ENCODE measurements at places on chromosomes 3 and 15. TPM values are rescaled to one million over a fixed set of nuclear protein-coding genes. Genes with fewer than 3 reads are reported as not detected.

The TLR9 gene
- 0.22 TPM for total RNA-seq

The GREM1 gene
- 56.6 TPM for total RNA-seq

DNA sequence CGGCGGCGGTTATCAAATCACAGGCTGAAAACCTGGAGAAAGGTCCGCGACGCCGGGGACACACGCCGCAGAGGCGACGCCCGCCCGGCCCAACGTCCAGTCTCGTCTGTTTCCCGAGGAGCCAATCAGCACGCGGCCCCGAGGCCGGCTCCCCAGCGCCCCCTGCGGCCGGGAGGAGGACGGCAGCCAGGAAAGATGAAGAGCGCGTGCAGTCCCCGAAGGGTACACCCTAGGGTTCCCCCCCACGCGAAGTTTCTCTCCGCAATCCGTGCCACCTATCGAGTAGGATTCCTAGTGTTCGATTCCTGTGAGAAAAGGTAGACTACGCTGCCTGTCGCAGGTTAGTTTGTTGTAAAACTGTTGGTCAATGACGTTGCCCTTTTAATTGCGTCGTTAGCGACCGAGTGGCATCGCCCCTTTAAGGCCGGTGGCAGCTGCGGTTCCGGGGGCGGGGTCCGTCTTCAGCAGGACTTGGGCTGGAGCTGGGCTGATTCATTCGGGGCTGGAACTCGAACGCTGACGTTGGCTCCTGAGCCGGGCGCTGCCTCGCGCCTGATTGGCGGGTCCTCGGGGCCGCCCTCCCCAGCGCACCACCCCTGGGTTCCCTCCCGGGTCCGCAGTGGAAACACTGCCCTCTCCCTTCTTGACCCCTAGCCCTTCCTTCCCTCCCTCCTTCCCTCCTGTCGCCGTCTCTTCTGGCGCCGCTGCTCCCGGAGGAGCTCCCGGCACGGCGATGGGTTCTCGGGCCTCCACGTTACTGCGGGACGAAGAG lies at the start of the genes CHP1 and EXD1:
Gene CHP1, plus strand, starts transcription at position 619 of the 772 bp plus-strand sequence. Its CDS starts 115 bp downstream, at position 734.
Gene EXD1, minus strand, starts transcription at position 108 of the 772 bp plus-strand sequence. CDS start 4,182 bp downstream, outside the sequence.
- H3K4me3 ChIP-seq: peak within 1 kb of the TSS; percentile 93
- H3K27ac ChIP-seq: peak within 1 kb of the TSS; percentile 94
- peak; percentile 95 for DNase-seq
- H3K36me3 ChIP-seq: no peaks in the 10 kb centered on the region
- H3K27me3 ChIP-seq: peaks cover 4% of the 10 kb centered on the region

DNA sequence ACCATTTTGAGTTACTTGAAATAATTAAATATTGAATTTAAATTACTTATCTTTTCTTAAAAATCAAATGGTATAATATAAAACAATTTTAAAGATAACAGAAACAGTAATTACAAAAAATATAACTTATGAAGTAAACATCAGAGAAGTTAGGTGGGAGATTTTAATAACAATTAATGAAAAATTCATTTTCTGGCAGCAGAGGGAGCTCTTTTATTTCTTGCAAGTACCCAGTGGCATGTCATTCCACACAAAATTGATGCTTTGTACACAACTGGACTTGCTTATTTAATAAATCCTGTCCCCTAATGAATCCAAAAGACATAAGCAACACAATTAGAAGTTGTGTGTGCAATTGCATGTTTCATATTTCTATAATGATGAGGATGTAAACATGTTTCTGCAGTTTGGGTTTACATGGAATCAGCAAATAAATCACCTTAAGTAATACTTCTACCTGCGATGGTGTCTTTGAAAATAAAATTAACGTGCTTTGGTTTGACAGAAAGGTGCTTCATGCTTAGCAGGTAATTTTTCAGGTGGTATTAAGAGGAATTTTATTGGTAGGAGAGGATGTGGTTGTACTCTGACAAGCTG lies 861.3 kb downstream of the ZPLD1 start:
- DNase-seq: no peak
- H3K27me3 ChIP-seq: no peaks in the 10 kb centered on the region

- no peak for DNase-seq
- H3K36me3 ChIP-seq: no peaks in the 10 kb centered on the region
- no peak overlapping the region for H3K27ac ChIP-seq
These were observed 77.4 kb upstream of the SEC13 start for GRCh38 chr3:10398341-10398740.

DNA sequence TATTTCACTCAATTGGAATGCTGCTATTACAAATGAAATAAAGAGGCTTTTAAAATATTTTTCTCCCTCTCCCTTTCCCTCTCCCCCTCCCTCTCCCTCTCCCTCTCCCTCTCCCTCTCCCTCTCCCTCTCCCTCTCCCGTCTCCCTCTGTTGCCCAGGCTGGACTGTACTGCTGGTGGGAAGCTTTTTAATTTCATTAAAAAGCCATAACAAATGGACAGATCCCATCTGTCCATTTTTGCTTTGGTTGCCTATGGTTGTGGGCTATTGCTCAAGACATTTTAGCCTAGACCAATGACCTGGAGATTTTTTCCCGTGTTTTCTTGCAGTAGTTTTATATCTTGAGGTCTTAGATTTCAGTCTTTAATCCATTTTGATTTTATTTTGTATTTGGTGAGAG lies 107.2 kb upstream of the LRRC3B start:
- H3K4me1 ChIP-seq: peaks cover 7% of the 10 kb centered on the region
- H3K4me3 ChIP-seq: no peak overlapping the region
- H3K36me3 ChIP-seq: no peaks in the 10 kb centered on the region
- DNase-seq: no peak
- no peak overlapping the region for H3K27ac ChIP-seq
